KBM-7 (cell line): ENCODE measurements at places on chromosomes 12 and 14.

- peak; percentile 94 for DNase-seq
These were observed 1.3 kb downstream of the ARHGEF40 start for GRCh38 chr14:21071225-21072030.

DNA sequence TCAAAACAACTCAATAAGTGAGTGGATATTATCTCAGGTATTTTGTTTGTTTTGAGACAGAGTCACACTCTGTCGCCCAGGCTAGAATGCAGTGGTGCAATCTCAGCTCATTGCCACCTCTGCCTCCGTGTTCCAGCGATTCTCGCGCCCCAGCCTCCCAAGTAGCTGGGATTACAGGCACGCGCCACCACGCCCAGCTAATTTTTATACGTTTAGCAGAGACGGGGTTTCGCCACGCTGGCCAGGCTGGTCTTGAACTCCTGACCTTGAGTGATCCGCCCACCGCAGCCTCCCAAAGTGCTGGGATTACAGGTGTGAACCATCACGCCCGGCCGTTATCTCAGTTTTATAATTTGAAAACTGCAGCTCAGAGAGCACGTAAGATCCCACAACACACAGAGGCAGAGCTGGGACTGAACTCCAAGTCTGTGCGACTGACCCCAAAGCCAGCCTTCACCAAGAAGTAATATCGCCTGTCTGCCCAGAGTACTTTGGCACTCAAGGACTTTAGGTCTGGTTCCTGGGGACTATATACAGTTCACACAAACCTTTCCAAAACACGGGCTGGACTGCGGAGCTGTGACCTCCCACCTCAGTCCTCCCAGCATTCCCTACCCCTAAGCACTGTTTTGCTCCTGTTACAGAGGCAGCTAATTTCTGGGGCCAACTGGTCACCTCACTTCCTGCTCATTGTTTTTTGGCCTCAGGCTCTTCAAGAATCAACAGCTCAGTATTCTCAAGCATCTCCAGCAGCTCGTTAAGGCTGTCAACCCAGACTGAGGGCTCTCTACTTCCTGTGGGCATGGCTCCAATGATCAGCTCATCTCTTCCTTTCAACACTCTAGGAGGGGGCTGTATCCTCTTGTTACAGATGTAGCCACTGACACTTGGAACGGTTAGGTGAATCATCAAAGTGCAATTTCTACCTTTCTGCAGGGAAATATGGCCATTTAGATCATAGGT, 22.5 kb downstream of the TESC start:
- DNase-seq: peak; percentile 80

DNA sequence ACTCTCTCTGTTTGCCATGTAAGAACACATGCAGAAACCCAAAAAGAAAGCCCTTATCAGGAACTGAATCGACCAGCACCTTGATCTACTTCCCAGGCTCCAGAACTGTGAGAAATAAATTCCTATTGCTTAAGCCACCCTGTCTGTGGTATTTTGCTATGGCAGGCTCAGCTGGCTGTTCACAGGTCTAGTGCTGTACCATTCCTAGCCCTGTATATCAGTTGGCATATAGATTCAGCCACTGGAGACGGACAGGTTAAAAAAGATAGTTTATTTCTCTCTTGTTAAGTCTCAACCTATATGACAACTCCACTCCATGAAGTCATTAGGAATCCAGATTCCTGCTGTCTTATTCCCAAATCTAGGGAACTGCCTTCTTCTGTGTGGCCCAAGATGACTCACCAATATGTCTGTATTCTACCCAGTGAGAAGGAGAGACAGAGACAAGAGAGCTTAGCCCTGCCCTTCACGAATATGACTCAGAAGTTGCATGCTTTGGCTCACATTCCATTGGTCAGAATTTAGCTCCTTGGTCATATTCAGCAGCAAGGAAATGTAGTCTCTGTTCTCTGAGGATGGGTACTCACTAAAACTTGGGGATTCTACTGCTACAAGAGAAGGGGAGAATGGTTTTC, 57.0 kb downstream of the PLEKHG7 start:
- DNase-seq: no peak

DNA sequence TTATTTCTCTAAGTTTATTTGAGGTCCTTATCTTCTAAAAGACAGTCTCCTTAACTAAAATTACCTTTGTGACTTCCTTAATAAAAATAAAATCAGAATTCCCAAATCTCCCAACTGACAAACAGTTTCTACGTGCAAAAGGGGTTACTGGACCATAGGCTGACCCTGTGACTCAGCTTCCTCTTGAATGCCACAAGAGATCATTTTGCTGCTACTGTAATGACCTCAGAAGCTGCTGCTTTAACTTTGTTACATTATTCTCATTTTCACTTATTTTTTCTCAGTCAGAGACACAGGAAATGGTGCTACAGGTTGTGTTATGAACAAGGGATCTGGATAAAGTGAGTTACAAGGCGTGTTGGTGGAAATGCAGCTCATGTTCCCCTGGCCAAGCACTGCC, 132.2 kb upstream of the TMTC2 start:
- no peak for DNase-seq

DNA sequence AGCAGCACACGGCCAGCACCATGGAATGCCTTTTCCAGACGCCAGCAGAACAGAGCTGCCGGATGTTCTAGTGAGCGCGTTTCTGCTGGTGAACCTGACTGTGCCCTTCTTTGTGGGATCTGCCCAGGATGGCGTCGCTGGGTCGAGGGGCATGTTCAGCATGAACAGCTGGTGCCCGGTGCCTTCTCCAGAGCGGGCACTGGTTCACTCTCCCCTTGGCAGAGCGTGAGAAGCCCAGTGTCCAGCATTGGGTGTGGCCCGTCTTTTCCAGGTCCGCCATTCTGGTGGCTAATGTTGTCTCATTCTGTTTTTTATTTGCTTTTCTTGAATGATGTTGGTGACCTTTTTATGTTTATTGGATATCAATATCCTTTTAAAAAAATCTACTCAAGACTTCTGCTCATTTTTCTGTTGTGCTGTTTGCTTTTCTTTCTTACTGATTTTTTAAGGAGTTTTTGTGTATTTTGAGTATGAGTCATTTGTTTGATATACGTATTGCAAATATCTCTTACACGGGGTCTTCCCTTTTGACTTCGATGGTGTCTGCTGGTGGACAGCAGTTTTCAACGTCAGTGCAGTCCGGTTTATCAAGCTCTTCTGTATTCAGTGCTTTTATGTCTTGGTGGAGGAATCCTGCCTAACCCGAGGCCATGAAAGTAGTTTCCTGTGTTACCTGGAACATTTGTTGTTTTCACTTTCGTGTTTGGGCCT, 74.3 kb downstream of the ADGRD1 start:
- no peak for DNase-seq

- DNase-seq: no peak
These were observed 7.7 kb upstream of the CRADD start for GRCh38 chr12:93669452-93669851.

GRCh38 chr14:34003082-34003668, 52.3 kb upstream of the EGLN3 start:
- DNase-seq: no peak

DNA sequence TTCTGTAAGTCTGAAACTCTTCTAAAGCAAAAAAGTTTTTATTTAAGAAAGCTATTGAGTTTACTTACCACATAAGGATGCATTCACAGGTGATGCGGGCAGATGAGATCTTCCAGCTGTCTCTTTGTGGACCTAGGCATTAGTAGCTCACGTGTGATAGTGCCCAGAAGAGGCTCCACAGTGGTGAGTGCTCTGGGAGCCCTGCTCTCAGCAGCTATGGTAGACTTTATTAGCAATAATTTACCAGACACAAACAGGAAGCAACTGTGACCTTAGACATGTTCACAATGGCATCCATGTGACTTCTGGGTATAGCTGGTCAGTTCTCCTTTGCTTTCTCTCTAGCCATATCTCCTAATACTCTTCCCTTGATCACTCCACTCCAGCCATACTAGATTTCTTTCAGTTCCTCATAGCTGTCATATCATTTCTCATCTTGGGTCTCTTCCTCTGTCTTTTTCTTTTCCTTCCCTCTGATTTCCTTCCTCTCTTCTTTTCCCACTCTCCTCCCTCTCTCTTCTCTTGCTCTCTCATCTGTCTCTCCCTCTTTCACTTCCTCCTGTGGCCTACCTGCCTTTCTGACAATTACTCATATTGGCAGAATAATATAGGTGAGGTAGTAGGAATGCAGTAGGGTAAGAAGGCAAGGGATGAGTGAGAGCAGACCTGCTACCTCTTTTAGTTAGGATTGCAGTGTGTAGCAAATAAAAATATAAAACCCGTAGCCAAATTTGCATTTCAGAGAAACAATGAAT, 75.2 kb upstream of the SCAF11 start:
- DNase-seq: no peak

GRCh38 chr14:28756269-28756883, 10.2 kb upstream of the FOXG1 start:
- no peak for DNase-seq

GRCh38 chr12:83074358-83074894, 387.7 kb downstream of the TMTC2 start:
- no peak for DNase-seq

DNA sequence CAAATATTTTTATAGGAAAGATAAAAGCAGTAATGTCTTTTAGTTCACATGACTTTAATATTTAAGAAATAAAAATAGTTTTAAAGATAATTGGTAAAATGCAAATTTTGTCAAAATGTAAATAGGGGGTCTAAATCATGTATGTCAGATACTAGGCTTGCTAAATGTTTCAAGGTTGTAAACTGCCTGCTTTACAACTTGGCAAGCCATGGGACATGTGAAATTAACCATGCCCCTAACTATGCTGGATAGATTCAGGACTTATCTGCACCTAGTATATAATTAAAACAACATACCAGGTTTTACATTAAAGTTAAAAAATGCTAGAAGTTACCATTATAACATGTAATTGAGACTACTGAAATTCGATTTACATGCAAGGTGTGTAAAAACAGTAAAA, 537.3 kb upstream of the MIS18BP1 start:
- DNase-seq: no peak

- DNase-seq: no peak
These were observed 21.7 kb downstream of the DLK1 start for GRCh38 chr14:100748403-100748802.
